Activated T-helper 9 cell treated with anti-CD3 and anti-CD28 coated beads, Interleukin-2, amount 50 U/mL, for 16 hours (primary cell): ENCODE measurements at places on chromosomes 7 and 10.
A peak's percentile ranks its signal among the peaks of the same experiment; 100 is the strongest.

- DNase-seq = no peak
Measured at GRCh38 chr10:88999625-89000024, 9.0 kb downstream of the FAS start.

GRCh38 chr7:204326-204725 is 12.0 kb downstream of the FAM20C start:
- DNase-seq = no peak

GRCh38 chr10:30911303-30911863 is 120.3 kb downstream of the ZNF438 start:
- DNase-seq = no peak

- DNase-seq = no peak
Measured at GRCh38 chr7:37393476-37393875, 55.2 kb downstream of the ELMO1 start.

GRCh38 chr10:116557305-116557880 is 11.7 kb downstream of the PNLIP start:
- DNase-seq = no peak

GRCh38 chr7:95509199-95509598 is 23.5 kb downstream of the ASB4 start:
- no peak for DNase-seq

DNA sequence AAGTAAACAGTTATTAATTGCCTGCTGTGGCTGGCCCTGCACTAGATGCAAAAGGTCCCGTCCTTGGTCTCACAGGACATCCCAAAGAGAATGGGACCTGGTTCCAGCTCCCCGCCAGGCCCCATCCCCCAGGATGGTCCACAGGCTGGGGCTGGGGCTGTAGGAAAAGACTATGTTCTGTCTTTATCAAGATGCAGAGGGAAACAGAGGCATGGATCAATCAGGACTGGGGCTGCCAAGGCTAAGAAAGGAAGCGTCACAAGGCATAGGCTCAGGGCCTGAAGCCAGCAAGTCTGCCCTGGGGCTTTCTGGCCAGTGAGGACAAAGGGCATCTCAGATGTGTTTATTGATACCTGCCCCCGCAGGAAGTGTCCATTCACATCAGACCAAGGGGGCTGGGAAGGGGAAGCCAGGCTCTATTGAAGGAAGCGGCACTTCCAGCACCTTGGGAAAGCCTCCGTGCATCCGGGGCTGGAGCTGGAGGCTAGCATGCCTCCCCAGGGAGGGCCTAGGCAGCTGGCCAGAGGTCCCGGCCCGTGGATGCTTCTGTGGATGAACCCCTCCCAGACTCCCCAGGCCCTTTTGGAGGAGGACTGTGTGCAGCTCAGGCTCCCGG is 5.8 kb downstream of the VSIR start:
- DNase-seq = no peak

DNA sequence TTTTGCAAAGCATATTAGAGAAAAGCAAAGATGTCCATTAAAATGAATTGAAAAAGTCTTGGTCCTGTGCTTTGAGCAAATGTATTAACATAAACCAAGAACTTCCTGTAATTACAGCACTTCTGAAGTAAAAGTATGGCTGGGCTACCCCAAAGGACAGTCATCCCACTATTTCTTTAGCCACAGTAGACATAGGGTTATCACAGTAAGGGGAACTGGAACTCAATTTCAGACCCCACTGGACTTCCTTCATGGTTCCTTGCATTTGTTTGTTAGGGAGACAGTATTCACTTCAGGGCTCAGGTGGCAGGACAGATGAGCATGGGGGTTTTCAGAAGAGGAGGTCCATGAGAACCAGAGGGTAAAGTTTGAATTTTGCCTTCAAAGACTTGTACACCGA is 203.1 kb upstream of the PDE1C start:
- DNase-seq = no peak

GRCh38 chr7:156074084-156074483 is 261.8 kb upstream of the SHH start:
- no peak for DNase-seq

DNA sequence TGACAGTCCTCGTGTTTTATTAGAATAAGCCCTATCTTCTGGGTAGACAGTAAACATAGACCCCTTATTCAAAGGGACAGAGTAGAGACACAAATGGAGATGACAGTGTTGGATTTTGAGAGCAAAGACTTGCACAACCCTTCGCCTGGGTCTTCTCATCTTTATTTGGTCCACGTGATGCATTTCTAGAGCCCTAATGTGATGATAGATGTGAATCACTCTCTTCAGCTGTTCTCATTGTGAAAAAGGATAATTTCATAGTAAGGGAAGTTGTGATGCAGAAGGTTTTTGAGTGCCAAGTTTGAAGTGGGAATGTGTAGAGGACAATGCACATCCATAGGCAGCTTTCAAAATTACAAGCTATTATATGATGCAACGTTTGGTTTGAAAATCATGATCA is 86.3 kb downstream of the CREB5 start:
- no peak for DNase-seq

DNA sequence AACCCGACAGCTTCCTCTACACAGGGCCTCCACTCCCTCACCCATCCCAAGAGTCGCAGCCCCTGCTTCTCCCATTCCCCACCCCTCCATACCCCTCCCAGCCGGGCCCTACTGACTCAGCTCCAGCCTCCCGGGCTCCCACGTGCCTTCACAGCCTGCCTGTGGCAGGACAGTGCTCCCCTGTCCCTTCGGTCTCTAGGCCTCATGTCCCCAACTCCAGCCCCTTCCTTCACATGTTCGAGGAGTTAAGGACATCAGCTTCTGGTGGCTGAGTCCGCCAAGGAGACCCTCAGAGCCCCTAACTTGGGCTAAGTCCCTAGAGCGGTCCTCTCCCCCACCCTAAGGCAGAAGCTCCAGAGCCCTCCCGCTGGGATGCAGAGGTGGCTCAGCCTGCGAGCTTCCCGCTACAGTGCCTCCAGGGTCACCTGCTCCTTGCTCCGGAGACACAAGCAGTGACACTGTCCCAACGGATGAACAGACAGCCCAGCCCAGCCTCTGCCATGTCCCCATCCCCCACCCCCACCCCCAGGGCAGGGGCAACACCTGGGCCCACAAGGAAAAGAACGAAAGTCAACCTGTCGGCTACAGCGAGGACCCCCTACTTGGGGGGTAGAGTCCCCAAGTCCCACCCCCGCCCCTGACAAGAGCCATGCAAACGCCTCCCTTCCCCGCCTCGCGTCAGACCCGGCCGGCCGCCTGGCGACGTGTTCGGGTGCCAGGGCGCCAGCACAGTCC is 716 bp downstream of the SMARCD3 start:
- no peak for DNase-seq

DNA sequence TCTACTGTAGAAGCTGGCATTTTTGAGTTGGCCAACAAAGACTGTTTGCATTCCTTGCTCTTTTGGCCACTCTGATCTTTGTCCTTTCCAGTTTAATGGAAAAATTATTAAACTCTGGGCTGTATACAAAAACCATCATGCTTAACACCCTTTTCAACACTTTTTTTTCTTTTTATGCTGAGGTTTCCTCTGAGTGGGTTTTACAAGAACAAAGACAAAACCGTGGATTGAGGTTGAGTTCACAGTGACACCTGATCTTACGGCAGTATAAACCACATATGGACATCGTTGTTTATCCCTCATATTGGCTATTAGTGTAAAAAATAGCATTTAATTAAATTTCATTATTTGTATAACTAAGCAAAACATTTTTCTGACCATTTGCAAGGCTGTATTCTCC is 21.8 kb downstream of the MGAM start:
- no peak for DNase-seq

DNA sequence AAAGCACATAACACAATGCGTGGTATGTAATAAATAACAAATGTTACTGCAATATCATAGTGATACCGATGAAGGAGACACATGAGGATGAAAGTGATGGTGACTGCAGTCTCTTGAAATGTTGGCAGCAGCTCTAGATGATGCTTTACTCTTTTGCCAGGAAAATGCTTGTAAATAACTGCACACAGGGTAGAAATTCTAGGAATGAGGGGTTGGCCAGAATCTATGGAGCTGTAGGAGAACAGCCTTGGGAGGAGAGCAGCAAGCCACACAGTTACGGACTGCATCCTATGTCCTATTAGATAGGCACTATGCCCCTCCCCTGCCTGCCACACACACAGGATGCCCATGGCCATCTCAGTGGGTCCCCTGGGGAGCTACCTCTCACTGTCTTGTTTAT is 97.6 kb upstream of the GSDME start:
- DNase-seq = no peak

DNA sequence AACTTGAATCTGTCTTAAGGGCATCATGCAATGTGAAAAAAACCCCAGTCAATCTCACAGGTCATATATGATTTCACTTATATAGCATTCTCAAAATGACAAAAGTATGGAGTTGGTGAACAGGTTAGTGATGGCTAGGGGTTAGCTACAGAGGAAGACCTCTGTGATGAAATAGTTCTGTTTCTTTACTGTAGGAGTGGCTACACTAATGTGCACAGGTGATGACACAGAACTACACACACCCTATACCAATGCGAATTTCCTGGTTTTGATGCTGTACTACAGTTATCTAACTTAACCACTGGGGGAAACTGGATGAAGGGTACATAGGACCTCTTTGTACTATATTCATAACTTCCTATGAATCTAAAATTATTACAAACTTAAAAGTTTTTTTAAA is 541.8 kb downstream of the PARD3 start:
- DNase-seq = no peak

GRCh38 chr10:111724121-111724520 is 459.4 kb downstream of the GPAM start:
- DNase-seq = no peak

DNA sequence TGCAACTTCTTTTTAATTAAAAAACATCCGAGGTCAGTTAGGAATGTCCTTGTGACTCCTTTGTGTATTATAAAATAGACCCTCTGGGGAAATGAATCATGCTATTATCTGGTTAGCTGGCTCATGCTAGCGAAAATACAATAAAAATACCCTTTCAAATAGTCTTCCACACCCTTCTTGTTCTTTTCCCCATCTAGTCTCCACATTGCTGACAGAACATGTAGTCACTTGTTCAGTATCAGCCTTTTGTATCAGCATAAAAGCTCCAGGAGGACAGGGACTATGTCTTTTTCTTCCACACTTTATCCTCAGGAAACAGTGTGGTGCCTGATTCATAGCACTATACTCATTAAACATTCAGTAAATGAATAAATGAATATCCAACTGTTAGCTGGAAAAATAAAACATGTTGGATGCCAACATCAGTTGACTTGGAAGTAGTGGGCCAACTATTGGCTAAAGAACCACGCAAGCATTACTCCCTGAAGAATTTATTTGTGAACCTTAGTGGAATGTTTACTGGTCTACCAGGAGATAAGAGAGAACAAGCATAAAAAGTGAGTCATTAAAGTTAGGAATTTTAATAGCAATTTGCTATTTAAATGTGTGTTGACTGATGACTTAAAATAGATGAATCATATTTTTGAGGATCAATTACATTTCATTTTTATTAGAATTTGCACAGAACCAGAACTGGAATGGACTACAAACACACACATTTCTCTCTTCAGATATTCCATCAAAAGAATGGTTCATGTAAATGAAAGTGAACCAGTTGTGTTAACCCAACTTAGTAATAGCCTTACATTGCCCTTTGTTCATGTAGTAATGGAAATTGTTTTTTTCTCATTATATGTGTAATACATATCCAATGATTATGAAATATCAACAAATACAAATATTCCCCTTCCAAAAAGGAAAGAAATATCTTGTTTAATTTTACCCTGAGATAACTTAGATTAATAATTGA is 129.6 kb downstream of the DKK1 start:
- DNase-seq = no peak

DNA sequence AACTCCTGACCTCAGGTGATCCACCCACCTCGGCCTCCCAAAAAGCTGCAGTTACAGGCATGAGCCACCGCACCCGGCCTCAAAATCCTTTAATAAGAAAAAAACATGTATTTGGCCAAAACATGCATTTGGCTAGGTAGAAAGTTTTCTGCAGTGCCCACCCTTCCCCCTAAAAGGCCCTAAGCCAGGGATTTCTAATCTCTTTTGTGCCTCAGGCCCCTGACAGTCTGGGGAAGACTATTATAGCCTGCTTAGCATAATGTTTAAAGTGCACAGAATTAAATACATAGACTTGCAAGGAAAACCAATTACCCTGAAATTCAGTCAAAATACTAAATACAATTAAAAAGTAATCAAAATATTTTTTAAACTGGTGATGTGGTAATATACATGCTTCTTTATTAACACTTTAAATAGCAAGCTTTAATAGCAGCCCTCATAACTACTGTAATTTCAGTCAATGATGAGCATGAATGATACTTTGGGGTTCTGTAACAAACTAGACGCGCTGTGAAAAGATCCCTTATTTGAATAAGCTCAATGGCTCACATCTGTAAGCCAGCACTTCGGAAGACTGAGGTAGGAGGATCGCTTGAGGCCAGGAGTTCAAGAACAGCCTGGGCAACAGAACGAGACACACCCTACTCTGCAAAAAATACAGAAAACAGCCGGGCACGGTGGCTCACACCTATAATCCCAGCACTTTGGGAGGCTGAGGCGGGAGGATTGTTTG is 29.9 kb downstream of the SPDYE6 start:
- no peak for DNase-seq

DNA sequence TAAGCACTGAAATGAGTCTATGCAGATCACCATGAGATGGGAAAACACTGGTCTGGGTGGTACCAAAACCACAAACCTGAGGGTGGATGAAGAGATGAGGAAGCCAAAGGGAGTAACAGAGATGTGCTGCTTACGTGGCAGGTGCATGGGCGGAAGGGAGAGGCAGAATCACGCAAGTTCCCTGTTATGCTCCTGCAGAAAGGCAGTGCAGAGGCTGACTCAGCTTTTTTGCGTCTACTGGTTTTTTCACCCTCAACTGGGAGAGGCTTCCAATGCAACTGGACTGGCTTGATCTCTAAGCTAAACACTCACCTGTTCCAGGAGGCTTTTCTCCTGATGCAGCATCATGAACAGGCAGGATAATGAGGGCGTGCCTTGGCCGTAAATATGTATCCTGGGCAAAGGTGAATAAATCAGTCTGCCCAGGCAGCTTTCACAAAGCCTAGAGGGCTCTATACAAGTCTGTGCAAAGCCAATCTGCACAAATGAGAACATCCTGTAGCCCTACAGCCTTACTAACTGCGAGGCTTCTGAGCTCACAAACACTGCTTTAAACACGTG is 95.4 kb upstream of the AFAP1L2 start:
- DNase-seq = peak; percentile 60

GRCh38 chr7:28483112-28483511 is 70.8 kb downstream of the CREB5 start:
- no peak for DNase-seq

- DNase-seq = peak; percentile 19
Measured at GRCh38 chr10:92239600-92240288, 51.1 kb downstream of the CPEB3 start.

DNA sequence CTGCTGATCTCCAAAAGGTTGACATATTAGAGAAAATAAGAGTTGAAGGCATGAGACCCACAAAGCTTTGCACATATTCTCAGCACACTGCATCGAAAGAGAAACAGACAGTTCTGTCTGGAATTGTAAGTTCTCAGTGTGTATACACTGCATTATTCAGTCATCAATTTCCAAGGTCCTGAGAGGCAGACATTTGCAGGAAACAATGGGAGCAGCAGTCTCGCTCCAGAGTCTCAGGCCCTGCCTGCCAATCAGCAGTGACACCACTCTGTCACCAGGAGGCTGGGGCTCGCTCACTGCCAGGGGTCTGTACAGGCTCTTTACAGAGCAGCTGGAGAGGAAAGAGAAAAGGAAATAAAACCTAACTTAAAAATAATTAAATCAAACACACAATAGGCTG is 36.3 kb downstream of the JAZF1 start:
- no peak for DNase-seq
